Immature natural killer cell (primary cell): ENCODE measurements at places on chromosomes 4 and X. TPM values are rescaled to one million over a fixed set of nuclear protein-coding genes. Genes with fewer than 3 reads are reported as not detected.

- DNase-seq, result no peak
Observed at GRCh38 chr4:180234730-180235129, 2008.5 kb upstream of the TENM3 start.

DNA sequence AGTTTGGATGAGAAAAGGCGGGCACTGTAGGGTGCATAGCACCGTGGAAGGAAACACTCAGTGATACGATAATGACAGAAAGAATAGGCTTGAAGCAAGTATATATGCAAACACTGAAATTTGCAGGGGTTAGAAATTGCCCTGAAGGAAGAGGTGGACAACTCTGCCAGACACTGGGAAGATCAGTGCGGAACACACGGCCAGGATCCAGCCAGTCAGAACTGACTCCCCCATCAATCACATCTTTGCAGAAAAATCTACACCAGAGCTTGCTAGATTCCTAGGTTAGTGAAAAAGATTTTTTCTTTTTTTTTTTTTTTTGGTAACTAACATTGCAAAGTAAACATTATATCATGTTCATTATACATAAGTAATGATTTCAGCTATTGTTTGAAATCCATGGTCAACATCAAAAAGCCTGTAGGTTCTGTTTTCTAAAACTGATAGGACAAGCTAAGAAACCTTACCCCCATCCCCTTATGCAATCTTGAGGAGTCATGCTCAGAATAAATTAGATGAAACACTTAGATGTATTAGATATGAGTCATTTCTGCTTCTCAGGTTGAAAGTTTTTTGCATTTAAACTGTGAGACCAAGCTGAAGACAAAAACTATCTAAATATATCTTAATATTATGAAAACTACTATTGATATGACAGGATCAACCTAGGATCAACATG, 38.9 kb downstream of the TRIML1 start:
- no peak for DNase-seq

- no peak for DNase-seq
Observed at GRCh38 chr4:173777921-173778320, 247.9 kb upstream of the HAND2 start.

Gene RAB41
- not detected for polyA plus RNA-seq

Gene BTC
- polyA plus RNA-seq, result not detected

Gene GABRE
- polyA plus RNA-seq, result not detected

Gene FSTL5
- not detected for polyA plus RNA-seq
